ENCODE measurements at places on chromosomes 2 and 18.

DNA sequence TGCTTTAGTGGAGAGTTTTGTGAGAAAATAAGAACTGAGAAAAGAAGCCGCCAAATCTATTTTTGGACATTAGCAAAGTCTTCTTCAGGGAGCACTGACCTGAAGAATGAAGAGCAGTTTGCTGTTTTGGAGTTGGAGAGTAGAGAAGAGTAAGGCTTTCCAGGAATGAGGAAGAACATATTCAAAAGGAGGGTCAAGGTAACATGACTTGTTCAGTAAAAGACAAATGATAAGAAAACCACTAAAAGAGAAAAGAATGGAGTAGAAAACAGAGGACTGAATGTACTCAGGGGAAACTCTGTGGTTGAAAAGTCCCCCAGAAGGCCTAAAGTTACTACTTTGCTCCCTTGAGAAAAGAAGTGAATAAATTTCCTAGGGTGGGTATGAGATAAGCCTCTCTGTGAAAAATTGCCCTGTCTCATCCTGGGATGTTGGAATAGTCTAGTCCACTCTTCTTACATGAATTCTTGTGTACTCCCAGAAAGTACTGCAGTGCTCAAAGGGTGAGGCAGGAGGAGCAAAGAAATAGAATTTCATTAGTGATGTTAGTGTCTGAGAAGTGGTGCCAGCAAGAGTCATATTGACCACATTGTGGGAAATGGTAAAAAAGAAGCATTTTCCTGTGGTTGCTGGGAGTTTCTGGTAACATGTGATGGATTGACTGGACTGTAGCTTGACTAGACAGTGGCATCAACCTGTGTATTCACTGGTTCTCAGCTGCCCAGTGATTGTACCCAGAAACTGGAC, 27.8 kb downstream of the MBD5 start:
- peaks cover 12% of the 10 kb centered on the region for H3K4me1 ChIP-seq
- H3K4me3 ChIP-seq, result no peak overlapping the region
- no peak for DNase-seq
- no peaks in the 10 kb centered on the region for H3K27me3 ChIP-seq
- H3K27ac ChIP-seq, result peak overlapping the region; percentile 31

- H3K4me1 ChIP-seq, result no peaks in the 10 kb centered on the region
- no peak overlapping the region for H3K4me3 ChIP-seq
- no peak overlapping the region for H3K27ac ChIP-seq
- peaks cover 80% of the 10 kb centered on the region for H3K36me3 ChIP-seq
- no peaks in the 10 kb centered on the region for H3K27me3 ChIP-seq
Observed at GRCh38 chr2:135650721-135651120, 90.9 kb upstream of the UBXN4 start.

DNA sequence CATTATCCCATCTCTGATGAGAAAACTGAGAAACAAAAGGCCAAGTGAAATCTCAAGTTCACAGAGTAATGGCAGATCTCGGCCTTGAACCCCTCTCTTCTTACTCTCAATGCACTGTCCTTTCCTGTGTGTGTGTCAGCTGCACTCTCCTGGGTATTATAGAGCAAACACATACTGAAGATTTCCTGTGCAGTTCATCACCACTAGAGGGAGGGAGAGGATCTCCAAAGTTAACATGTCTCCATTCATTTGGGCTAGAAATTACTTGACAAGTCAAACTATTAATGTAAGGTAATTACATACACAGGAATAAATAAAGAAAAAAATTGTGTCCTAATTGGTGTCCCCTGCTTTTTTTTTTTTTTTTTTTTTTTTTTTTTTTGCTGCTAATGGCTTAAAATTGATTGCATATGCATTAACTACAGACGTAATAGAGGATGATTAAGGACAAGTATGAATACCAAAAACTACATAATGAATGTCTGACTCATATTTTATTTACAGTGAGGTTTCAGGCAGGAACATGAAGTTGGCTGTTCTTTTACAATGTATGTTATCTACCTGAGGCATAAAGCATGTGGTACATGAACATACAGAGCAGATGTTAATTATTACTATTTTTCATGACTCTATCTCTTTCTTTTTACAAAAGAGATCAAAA, 269.2 kb downstream of the NYAP2 start:
- H3K4me3 ChIP-seq, result no peak overlapping the region
- no peak overlapping the region for H3K27ac ChIP-seq
- no peaks in the 10 kb centered on the region for H3K27me3 ChIP-seq
- peak; percentile 9 for DNase-seq

GRCh38 chr2:206713746-206714145, 4.5 kb downstream of the DYTN start:
- no peaks in the 10 kb centered on the region for H3K4me1 ChIP-seq
- DNase-seq, result no peak
- no peak overlapping the region for H3K4me3 ChIP-seq
- H3K27me3 ChIP-seq, result peaks cover 6% of the 10 kb centered on the region
- no peaks in the 10 kb centered on the region for H3K36me3 ChIP-seq
- H3K27ac ChIP-seq, result no peak overlapping the region
